ENCODE measurements at places on chromosomes 6 and 20.

DNA sequence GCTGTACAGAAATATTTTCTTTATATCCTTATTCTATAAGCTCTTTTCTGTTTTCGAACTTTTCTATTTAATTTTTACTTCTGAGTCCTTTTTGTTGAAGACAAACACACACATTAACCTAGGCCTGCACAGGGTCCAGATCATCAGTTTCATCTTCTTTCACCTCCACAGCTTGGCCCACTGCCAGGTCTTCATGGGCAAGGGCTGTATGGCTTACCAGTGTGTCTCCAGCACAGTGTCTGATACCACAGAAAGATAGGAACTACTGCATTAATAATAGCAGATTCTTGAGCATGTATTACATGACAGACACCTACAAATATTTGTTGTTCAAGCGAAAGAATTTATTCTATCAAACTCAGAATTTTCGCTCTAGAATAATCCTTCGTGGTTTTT lies 24.4 kb downstream of the QKI start:
- no peak for DNase-seq

- DNase-seq: no peak
Observed at GRCh38 chr6:127513425-127513824, 5.7 kb downstream of the MTCL3 start.

GRCh38 chr20:48405909-48406308 lies 421.9 kb downstream of the PREX1 start:
- no peak for DNase-seq

DNA sequence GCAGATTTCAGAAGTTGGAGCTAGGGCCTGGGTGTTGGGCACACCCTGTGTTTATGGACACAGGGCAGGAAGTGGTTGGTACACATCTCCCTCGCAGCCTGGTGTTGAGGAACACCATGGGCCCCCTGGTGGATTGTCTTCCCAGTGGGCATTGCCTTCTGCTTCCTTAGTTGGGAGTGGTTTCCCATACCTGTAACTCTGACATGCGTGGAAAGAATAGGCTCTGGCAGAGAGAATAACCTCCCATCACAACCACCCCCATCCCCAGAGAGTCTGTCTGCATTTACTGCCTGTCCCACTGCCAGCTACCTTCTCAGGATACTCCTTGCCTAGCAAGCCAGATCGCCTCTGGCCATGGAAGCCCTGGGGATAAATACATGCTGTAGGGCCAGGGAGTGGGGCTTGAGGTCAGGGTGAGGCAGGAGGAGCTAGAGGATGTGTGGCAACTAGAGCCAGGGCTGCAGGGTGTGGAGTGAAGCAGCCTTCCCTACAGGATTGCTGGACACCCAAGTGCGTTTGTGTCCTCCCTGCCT lies 14.7 kb downstream of the LRRC73 start:
- no peak for DNase-seq

DNA sequence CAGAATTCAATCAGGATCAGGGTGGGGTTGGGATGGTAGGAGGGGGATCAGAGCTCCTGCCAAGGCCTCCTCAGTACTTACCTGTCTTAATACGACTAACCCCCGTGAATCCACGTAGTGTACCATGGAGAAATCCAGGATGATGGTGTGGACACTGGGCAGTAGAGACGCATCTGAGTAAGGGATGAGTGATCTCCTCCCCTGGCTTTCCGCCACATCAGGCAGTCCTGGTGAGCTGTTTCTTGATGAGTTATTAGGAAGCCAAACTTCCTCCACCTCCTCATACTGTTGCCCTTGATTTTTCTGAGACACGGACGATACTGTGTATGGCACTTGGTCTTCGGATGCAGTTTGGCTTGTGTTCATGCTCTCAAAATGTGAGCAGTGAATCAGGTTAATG lies 34.2 kb upstream of the SRPK1 start:
- DNase-seq: no peak

DNA sequence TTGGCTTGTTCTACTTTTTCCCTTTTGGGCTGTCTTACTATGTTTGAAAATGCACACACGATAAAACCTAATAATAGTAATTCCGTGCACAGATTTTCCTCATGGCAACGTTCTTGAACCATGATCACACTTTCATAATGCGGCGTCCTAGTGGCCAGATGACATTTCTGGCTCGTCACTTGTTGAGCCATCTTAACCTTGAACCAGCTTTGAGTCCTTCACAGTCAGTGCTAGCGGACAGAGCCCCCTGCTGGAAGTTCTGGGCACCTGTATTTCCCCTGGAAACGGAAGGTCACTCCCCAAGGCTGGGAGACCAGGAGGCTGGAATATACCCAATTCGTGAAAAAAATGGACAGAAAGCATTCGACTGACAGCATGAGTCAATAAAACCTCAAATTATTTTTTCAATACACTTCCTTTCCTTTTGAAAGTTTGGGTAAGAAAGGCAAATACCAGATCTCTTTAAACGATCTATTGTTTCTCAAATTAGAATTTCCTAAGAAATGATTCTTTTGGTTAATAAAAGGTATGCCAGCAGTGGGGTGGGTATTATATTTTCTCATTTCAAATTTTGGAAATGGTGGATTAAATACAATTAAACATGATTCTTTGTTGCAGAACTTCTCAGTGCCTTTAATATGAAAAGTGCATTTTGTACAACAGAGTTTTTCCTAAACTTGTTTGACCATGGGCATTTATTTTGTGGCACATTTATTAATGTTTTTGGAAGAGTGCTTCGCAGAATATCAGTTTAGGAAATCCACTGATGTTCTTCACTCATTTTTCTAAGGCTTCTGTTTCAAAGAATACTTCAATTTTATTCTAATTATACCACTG lies 542.3 kb downstream of the QKI start:
- peak; percentile 81 for DNase-seq

GRCh38 chr20:5996765-5997164 lies 46.3 kb downstream of the MCM8 start:
- DNase-seq: peak; percentile 56

DNA sequence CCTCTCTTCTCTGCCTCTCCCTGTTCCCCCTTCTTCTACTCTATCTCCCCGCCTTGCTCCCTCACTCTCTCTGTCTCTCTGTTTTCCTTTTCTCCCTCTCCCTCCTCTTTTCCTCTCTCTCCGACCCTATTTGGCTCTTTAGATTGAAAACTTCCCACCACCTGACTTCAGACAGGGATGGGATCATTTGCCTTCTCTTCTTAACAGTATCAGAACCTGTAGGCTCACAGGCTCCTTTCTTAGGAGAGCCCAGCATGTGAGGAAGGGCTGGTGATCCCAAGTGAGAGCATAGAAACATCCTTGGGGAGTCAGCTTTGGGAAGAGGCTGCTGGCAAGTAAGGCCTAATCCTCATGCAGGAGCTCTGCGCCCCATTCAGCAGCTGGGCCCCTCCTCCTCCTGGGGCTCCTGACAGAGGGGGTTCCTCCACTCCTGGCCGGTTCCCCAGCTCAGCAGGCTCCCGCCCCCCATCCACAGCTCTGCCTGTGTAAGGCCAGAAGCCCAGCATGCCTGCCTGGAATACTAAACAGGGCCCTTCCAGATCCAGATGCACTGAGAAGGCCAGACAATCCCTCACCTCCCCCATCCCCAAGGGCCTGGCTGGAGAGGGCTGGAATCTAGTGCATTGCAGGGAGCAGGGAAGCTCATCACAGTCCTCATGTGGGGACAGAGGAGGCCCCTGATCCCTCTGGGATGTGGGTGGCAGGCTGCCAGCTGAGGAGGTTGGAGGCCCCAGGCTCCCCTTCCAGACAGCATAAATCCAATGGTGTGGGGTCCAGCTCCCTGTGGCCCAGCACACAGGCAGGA lies 93.4 kb downstream of the PTPRT start:
- no peak for DNase-seq

DNA sequence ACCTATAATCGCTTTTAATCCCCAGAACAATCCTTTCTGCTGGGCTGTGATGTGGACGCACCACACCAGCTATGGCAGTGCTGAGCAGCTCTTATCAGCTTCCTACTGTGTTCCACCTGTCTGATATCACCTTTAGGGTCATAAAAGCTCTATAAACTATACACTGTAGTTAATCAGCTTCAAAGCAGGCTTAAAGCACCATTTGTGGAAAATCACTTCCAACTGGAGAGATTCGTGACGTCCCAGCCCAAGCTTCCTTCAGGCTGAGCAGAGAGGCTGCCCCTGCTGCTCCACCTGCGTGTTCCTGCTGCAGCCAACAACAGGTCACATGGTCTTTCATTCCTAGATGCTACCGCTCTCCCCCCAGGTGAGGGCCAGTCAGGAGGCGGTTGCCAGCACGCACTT lies 156.5 kb downstream of the SMOC2 start:
- DNase-seq: no peak

- no peak for DNase-seq
Observed at GRCh38 chr6:44422531-44422930, 35.0 kb downstream of the CDC5L start.

GRCh38 chr6:70663881-70664466 lies 3.7 kb upstream of the SMAP1 start:
- no peak for DNase-seq

DNA sequence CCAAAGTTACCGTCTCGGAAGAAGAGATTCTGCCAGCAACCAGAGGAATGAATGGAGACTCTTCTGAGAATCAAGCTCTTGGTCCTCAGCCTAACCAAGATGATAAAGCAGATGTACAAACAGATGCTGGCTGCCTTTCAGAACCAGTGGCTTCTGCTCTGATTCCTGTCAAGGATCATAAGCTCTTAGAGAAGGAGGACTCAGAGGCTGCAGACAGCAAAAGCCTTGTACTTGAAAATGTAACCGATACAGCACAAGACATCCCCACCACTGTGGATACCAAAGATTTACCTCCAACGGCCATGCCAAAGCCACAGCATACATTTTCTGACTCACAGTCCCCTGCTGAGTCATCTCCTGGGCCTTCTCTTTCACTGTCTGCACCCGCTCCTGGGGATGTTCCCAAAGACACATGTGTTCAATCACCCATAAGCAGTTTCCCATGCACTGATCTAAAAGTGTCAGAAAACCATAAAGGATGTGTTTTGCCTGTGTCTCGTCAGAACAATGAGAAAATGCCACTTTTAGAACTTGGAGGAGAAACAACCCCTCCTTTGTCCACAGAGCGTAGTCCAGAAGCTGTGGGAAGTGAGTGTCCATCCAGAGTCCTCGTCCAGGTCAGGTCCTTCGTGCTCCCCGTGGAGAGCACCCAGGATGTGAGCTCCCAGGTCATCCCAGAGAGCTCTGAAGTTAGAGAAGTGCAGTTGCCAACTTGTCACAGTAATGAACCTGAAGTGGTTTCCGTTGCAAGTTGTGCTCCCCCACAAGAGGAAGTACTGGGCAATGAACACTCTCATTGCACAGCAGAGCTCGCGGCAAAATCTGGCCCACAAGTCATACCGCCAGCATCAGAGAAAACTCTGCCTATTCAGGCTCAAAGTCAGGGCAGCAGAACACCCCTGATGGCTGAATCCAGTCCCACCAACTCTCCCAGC lies 109.6 kb downstream of the RTN4IP1 start:
- DNase-seq: peak; percentile 46

GRCh38 chr20:33239418-33239817 lies 3.6 kb downstream of the BPIFA1 start:
- DNase-seq: no peak

- no peak for DNase-seq
Observed at GRCh38 chr20:18165553-18165952, 27.9 kb downstream of the KAT14 start.

DNA sequence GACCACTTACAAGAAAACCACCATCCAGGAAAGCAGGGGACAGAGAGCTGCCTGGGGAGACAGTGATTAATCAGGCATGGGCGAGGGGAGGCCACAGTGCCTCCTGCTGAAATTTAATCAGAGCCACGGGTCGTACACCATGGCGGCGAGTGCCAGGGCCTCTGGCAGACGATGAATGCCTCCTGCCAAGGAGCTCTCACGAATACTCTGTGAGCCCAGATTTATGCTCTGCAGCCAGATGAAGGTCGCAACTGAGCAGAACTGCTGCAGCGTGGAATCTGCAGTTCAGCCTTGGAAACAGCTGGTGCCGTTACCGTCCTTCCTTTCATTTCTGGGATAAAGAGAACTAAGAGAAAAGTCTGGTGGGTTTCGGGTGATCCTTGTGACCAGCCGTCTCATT lies 85.6 kb downstream of the BFSP1 start:
- no peak for DNase-seq

- DNase-seq: no peak
Observed at GRCh38 chr20:49768204-49769047, 44.2 kb upstream of the SLC9A8 start.

DNA sequence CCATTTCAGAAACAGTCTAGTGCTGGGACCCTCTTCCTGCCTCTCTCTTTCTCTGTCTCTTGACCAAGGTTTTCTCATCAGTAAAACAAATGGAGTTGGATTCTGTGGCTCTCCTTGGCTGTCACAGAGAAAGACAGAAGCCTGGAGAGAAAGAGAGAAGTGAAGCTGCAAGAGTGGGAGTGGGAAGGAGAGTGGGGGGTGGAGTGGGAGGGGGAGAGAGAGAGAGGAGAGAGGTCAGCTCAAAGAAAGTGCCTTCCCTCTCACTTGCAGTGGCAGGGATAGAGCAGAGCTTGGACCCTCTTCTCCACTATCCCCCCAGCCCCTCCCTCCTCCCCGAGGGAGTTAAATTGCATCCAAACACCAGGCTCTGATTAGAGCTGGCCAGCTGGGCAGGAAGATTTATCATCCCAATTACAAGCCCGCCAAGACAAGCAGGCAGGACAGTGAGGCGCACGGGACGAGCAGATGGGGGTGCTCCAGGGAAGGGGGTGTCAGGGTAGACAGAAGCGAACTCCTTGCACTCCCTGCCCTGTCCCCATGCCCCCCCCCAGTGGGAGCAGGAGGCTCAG lies 74.3 kb downstream of the CD40 start:
- no peak for DNase-seq

- no peak for DNase-seq
Observed at GRCh38 chr6:16852671-16853070, 91.4 kb upstream of the ATXN1 start.

GRCh38 chr20:31722257-31723068 lies at the start of gene BCL2L1:
Gene BCL2L1, minus strand, starts transcription at chr20:31722868. Its CDS starts 650 bp downstream, at chr20:31722218.
- peak; percentile 48 for DNase-seq
